ENCODE measurements at places on chromosomes 11 and 22. TPM values are rescaled to one million over a fixed set of nuclear protein-coding genes. Genes with fewer than 3 reads are reported as not detected.

Gene ATG16L2
- total RNA-seq = 11.9 TPM

DNA sequence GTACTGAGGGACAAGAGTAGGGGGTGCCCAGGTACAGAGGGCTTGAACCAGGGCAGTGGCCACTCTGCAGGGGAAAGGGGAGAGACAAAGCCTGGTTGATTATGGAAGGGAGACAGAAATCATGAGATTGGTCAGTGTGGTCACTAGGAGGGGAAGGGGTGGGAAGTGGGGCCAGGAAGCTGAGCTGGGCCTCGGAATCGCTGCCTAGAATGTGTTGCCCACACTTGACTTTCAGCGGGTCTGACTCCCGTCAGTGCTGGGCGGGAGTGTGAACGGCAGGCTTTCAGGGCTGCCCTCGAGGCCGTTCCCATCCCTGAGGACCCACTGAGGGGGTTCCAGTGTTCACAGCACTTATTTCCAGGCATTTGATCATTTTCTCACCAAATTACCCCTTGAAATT, 5.9 kb downstream of the DAGLA start:
- no peak for DNase-seq

Gene KRTAP5-1
- total RNA-seq = not detected

DNA sequence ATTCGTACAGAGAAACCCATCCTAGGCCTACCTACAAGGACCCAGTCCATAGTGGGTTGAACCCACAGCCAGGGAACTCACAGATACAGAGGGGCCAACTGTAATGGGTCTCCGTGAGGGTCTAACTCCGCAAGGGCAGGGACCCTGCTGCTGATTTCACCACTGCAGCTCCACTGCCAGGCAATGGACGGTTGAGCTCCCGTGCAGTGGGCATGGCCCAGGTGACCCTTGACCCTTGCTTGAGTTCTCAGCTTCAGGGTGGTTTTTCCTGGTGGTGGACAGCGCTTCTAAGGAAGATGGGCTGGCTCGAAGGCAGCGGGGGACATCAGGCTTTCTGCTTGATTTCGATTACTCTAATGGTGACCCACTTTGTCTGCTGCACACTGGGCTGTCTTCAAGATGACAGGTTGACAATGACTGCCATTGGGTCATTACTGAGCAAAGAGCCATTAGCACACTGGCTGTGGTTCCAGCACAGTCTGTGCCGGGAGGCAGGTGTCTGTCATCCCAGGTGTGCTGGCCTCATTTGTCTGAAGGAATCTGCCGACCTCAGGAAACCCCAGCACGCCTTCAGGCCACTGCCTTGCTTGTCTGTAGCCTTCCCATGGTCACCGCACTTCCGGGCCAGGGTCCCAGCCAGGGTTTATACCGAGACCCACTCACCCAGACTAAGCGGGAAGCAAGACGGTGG, 3.7 kb upstream of the GAL start:
- no peak for DNase-seq

Gene KRTAP5-2
- total RNA-seq = not detected

Gene IL18BP
- 4.4 TPM for total RNA-seq

Data from osteoblast (primary cell).